ENCODE measurements at places on chromosomes 5 and 9.

DNA sequence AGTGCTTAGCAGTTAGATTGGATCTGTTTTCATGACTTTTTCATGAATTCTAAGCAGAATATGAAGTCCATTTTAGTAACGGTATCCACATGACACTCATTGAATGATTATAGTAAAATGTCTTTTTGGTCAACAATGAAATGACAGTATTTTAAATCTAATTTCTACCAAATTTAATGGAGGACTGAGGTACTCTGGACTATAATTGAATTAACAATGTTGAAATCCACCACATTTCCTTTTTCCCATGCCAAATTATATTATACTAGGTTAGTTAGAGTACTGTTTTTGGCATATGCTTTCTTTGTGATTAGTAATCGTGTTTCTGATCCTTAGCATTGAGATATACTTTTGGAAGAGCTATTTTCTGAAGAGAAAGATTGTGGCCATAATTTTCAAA, 40.6 kb downstream of the CDC42SE2 start:
- DNase-seq: no peak

- DNase-seq: no peak
Measured at GRCh38 chr9:97415146-97415545, 3.2 kb downstream of the TDRD7 start.

GRCh38 chr9:38211002-38211401, 142.0 kb upstream of the SHB start:
- DNase-seq: no peak

GRCh38 chr9:93288891-93289883, 105.2 kb downstream of the WNK2 start:
- DNase-seq: no peak

- DNase-seq: no peak
Measured at GRCh38 chr9:2574203-2574602, 47.4 kb upstream of the VLDLR start.

DNA sequence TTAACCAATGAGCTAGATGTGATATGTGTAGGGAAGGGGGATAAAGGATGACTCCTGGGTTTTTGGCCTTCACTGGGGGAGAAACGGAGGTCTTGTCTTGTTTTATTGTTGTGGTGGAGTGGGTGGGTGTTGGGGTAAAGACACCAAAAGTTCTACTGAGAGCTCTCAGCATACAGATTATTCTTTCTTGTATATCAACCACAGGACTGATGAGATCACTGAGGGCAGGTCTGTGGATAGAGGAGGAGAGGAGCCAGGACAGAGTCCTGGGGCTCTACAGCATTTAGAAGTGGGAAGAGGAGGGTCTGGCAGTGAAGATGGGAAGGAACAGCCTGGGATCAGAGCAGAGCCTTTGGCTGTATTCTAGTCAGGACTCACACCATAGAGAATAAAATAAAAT, 310.8 kb downstream of the ARHGAP26 start:
- no peak for DNase-seq

GRCh38 chr9:73038613-73039012, 85.8 kb upstream of the ALDH1A1 start:
- no peak for DNase-seq

GRCh38 chr5:58074222-58074621, 385.7 kb downstream of the PLK2 start:
- DNase-seq: no peak

GRCh38 chr9:95206143-95206542, 111.4 kb downstream of the FANCC start:
- DNase-seq: no peak

GRCh38 chr9:115838417-115838816, 315.2 kb upstream of the PAPPA start:
- no peak for DNase-seq

DNA sequence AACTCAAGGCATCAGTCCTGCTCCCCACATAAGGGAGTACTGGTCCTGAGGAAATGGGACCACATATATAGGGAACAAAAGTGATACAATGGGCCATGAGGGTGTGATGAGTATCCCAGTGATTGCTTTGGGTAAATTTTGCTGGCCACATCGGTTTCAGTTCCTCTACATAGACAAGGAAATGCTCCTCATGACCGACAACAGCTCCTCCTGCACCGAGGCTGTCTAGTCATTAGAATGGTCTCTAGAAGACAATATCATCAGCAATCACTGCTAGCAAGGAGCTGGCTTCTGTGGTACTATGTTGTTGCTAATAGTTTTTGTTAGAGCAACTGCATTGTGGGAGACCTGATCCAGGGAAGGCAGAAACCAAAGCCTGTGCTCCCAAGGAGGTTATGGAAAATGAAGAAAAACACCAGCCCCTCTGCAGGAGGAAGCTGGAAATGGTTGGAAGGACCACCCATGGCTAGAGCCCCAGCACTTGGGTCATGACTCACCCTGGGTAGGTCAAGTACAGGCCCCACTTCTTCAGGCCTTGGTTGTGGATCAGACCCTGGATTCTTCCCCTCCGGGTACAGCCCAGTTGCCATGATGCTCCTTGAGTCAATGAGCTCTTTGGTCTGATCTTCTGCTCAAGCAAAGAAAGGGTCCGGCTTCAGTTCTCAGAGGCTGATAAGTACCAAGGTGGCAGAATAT, 3.4 kb upstream of the CTSL start:
- DNase-seq: no peak

DNA sequence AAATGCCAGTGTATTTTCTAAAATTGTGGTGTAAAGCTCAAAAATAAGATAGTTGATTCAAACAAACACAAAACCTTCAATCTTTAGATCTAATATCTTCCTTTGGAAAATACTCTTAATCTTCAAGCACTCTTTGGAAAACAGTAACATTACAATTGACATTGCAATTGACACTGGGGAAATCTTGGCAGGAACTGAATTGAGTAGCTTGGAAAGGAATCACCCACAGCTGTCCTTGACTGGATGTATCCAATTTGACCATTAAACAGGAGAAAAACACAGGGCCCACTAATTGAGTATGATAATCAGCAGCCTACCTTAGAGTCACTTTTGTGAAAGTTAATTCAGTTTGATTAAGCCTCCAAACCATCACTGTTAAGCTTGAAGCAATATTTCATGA, 776.7 kb downstream of the DTWD2 start:
- no peak for DNase-seq

GRCh38 chr5:67679184-67679841, 482.7 kb upstream of the CD180 start:
- no peak for DNase-seq

DNA sequence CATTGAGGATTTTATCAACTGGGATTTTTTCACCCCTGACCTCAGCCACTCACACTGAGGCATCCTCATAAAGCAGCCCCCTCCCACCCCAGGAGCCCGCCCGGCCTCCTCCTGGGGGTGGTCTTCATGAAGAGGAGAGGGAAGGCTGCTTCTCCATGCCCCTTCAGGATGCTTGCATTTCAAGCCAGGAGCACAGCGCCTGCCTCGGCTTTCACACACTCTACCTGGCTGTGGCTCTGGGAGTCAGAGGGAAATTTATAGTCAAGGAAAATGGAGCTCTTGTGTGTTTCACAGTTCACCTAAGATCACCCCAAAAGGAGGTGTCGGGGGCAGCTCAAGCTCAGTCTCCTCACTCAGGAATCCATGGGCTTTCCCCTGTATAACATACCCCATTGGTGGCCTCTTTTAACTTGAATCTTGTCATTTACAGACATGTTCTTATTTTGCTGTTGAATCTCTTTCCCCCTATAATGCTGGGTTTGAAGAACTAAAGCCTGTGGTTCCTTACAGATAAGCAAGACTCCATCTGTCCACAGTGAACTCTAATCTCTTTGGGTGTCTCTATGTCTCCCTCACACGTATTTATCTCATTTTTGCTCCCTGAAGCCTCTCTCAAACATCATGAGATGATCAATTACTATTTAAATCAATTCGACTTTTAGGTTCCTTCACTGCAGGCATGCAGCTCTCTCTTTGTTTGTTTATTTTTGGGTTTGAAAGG, 22.6 kb upstream of the IQGAP2 start:
- no peak for DNase-seq

- no peak for DNase-seq
Measured at GRCh38 chr5:52995095-52995494, 5.9 kb downstream of the ITGA2 start.

DNA sequence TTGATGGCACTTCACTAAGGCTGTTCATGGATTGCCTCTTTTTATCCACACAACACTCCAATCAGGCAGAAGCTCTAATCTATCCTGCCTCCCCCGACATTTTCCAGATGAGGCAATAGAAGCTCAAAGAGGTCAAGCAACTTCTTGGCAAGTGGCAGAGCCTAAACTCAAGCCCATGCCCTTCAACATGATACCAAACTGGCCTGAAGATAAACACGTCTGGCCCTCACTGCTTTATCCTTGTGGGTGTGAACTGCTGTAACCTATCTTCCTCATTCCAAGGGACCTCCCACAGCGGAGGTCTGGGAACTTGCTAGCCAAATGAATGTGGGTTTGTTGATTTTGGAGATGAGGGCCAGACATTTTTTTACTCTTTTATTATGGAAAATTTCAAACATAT, 9.5 kb downstream of the SLC35A4 start:
- DNase-seq: no peak

DNA sequence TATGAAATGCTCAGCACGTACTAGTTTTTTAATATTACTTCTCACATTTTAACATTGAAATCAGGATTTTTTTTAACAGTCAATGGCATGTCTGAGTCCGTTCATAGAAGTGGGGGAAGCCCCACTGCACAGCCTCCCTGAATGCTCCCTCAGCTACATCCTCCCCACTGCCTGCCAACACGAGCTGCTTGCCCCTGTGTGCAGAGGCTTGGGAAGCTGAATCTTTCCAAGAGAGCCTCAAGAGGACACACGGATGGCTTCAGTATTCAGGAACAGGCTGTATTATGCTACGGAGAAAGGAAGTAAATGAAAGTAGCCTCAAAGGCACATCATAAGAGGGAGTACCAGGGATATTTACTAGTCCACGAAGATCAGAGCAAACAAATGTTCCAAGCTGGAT, 248.7 kb downstream of the SPOCK1 start:
- no peak for DNase-seq

DNA sequence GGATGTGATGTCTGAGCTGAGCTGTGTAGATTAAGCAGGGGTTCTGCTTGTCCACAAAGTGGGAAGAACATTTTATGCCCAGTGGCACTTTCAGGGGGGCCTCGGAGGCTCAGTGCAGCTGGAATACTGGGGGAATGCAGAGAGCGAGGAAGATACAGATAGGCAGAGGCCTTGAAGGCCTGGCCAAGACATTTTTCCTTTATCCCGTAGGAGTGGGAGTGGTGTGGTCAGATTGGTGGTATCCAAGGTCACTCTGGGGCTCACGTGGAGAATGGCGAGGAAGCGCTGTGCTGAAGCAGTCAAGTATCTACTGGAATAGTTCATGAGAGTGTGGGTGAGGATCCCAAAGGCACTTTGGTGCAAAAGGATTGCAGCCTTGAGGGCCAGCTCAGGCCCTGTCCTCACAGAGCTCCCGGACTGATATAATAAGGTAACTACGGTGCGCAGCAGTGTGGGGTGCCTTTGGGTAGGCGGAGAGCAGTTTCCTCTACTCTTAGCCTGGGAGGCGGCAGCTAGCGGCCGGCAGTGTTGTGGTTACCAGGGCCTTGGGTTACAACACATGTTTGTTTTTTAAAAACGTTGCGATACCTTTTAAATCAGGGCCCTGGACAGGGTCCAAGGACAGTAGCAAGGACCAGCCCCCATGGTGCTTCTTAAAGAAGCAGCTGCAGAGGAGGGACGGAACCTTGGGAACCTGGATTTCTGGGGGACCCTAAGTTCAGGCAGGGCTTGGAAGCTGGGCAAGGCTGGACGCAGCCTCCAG, 10.8 kb upstream of the CCDC69 start:
- DNase-seq: no peak

GRCh38 chr9:78539188-78539587, 242.3 kb downstream of the PSAT1 start:
- DNase-seq: no peak

GRCh38 chr5:27252911-27253310, 214.5 kb upstream of the CDH9 start:
- no peak for DNase-seq

DNA sequence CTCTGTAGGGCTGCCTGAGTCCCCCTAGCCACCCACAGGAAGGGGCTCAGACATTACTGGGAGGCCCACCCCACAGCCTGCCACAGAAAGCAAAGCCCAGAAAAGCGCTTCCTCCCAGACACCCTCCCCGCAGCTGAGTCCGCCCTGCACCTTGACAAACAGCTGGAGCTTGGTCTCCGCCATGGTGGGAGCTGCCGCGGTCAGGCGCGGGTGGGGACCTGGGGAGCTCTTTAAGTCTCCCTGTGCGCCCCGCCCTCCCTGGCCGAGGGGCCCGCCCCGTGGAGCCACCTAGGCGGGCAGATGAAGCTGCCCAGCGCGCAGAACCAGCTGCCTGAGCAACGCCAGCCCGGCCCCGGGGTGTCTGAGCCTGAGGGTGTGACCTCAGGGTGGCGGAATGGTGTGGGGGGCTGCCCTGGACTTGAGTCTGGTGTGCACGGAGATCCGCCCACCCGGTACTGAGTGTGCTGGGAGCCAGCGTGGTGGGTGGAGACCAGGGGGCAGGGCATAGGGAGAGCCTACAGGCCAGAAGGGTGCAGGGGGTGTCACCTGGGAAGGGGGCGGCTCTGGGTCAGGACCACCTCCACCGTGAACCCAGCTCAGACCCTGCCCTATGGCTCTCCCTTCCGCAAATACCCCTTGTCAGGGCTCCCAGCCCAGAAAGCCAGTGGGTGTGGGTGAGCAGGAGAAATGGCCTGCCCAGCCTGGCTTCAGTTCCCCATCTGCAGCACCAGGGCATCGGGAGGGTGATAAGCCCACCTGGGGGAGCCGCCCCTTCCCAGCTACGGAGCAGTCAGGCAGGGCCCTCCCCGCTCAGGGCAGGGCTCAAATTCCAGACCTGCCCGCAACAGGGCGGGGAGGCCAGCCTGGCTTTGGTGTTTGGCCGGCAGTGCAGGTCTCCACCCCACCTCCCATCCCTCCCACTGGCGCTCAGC, at the start of gene CLIC3:
TSS of gene CLIC3 (minus strand) at position 208 of the 932 bp plus-strand sequence. CDS start at position 183, 25 bp downstream.
- no peak for DNase-seq

GRCh38 chr9:35976726-35977125, 18.8 kb upstream of the OR2S2 start:
- DNase-seq: no peak

- no peak for DNase-seq
Measured at GRCh38 chr9:27856054-27856453, 282.8 kb upstream of the C9orf72 start.

DNA sequence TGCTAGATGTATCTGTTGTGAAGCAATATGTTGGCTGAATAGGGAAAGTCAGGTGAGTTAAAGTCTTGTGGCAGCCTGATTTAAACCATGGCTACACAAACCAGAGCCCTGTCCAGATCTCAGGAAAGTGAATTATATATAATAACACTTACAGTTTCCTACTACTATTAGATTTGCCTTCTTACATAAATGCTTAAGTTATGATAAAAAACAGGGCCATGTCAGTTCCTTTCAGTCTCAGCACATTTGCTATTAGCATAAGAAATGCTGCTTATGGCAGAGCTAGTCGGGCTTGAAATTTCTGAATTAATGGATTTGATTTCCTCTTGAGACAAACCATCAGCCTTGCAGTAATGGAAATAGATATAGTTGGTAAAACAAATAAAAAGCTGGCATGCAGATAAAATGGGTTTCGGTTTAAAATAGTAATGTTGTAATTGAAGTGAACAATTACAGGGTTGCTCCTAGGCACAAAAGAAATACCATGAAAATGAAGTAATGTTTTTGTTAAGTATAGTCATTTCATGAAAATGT, 664.2 kb upstream of the ZNF608 start:
- no peak for DNase-seq

GRCh38 chr9:15176836-15177235, 130.2 kb downstream of the TTC39B start:
- no peak for DNase-seq

GRCh38 chr9:71218774-71219173, 97.4 kb upstream of the TRPM3 start:
- DNase-seq: no peak

All from head of caudate nucleus (tissue), 42 donors.